ENCODE measurements at places on chromosomes 7 and 10. TPM values are rescaled to one million over a fixed set of nuclear protein-coding genes. Genes with fewer than 3 reads are reported as not detected.

TLX1 gene
- not detected for total RNA-seq

OR2A42 gene
- total RNA-seq = not detected

PDZD7 gene
- 1.2 TPM for total RNA-seq

CLDN4 gene
- total RNA-seq = 389 TPM

ANKRD30A gene
- total RNA-seq = not detected

NPY4R2 gene
- 1.3 TPM for total RNA-seq

DNA sequence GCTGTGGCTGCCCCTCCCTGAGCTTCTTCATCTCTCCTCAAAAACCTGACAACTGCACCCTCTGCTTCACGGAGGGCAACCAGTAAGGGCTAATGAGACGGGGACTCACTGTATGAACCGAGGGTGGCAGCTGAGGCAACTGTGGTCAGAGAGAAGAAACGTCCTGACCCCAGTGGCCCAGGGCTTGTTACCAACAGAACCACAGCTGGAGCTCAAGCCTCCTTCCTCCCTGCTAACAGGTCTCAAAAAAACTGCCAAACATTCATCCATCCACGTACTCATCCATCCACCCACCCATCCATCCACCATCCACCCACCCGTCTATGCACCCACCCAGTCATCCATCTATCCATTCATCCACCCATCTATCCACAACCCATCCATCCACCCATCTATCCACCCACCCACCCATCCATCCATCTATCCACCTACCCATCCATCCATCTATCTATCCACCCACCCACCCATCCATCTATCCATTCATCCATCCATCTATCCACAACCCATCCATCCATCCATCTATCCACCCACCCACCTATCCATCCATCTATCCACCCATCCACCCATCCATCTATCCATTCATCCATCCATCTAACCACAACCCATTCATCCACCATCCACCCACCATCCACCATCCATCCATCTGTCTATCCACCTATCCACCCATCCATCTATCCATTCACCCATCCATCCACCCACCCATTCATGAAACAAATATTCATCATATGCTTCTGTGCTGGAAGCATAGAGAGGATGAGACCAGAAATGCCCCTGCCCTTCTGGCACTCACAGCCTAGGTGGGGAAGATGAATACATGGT is 111.7 kb downstream of the PDGFA start:
- no peaks in the 10 kb centered on the region for H3K36me3 ChIP-seq
- peaks cover 43% of the 10 kb centered on the region for H3K27me3 ChIP-seq
- H3K27ac ChIP-seq = no peak overlapping the region
- no peak for DNase-seq

GRCh38 chr10:66837990-66838389 is 87.8 kb upstream of the LRRTM3 start:
- DNase-seq = no peak
- no peak overlapping the region for H3K27ac ChIP-seq
- no peak overlapping the region for H3K4me3 ChIP-seq
- H3K27me3 ChIP-seq = no peaks in the 10 kb centered on the region
- H3K4me1 ChIP-seq = no peaks in the 10 kb centered on the region

DNA sequence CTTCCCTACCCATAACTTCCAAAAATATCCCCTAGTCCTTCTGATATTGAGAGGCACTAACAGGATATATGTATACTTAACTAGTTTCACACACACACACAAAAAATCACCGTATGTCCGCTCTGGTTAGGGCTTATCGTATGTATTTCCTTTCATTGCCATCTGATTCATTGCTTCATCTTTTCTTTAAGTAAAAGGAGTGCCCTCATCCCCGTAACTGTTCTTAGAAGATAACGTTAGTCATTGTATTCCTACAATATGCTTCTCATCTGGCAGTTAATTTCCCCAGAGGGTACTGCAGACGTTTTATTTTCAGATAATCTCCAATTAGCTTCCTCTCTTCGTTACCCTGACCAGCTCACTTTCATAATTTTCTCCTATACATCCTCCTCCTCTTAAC is 37.3 kb downstream of the NRCAM start:
- H3K27me3 ChIP-seq = peaks cover 6% of the 10 kb centered on the region
- DNase-seq = no peak
- H3K4me3 ChIP-seq = no peak overlapping the region
- no peaks in the 10 kb centered on the region for H3K36me3 ChIP-seq
- H3K27ac ChIP-seq = no peak overlapping the region

DNA sequence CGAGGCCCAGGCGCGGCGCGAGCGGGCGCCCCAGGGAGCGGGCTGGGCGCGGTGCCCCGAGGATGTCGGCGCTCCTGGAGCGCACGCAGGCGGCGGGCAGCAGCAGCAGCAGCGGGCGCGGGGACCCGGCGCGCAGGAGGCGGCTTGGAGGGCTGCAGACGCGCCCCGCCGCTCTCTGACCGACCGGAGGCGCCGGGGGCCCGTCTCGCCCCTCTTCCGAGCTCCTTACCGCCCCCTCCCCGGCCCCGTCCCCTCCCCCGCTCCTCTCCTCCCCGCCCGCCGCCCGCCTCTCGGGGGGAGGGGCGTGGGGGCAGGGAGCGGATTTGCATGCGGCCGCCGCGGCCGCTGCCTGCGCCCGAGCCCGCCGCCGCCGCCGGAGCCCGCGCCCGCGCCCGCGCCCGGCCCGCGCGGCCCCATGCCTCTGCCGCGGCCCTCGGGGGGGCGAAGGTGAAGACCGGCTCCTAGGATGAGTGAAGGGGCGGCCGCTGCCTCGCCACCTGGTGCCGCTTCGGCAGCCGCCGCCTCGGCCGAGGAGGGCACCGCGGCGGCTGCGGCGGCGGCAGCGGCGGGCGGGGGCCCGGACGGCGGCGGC is at the start of gene NRG3:
TSS of gene NRG3 (plus strand) at position 320 of the 592 bp plus-strand sequence.
- H3K27me3 ChIP-seq = peaks cover 64% of the 10 kb centered on the region
- H3K27ac ChIP-seq = no peak within 1 kb of the TSS
- peaks cover 10% of the 10 kb centered on the region for H3K4me1 ChIP-seq
- H3K36me3 ChIP-seq = no peaks in the 10 kb centered on the region

DNA sequence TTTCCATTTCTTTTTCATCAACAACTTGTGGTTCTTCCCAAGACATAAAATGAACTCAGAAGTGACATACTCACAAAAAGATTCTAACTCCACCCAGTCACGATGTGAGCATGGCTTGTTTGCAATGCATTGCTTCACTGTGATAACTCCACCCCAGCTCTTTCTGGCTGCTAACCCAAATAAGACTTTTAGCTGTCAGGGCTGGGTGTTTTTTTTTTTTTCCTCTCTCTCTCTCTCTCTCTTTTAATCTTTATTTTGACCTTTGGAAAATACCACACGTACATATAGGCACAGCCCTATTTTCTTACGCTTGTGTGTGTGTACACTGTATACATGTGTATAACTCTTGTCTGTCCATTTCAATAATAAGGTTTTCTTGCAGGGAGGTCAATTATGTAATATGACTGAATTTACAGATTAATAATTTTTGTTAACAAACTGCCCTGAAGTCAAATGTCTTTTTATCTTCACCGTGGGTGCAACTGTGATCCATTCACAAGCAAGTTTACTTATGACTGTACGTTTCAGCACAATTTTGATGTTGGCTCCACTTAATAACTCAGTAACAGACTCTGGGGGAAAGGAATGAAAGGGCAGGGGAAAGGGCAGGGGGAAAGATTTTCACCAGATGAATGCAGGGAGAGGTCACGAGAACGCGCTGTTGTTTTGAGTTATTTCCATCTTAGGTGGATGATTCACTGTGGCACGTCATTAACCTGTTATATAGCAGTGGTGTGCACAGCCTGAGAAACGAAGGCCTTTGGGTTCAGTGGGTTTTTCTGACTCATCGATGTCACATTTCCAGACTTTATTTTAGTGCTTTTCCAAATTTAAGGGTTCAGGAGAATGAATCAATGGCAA is 49.1 kb downstream of the APBB1IP start:
- no peak for DNase-seq
- H3K27me3 ChIP-seq = no peaks in the 10 kb centered on the region
- H3K27ac ChIP-seq = peak overlapping the region; percentile 79
- H3K4me1 ChIP-seq = peaks cover 4% of the 10 kb centered on the region

- no peaks in the 10 kb centered on the region for H3K4me1 ChIP-seq
- H3K27ac ChIP-seq = no peak overlapping the region
- no peak for DNase-seq
These were observed 14.3 kb downstream of the GTPBP4 start for GRCh38 chr10:1002425-1003006.

DNA sequence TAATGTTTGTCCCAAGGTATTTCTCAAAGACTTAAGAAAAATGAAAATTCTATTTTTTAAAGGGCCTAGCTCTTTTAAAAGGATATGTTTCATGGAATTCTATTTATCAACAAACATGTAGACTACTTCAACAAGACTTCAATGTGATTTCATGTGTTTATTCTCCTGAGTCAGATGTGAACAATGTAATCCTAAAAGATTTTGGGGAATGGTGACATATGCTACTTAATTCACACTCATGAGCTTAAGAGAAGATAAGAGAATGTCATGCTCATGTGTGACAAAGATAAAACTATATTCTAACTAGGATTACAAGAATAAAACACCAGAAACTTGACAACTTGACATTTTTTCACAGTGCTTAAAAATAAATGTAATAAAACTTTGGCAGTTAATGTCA is 127.5 kb downstream of the TES start:
- no peaks in the 10 kb centered on the region for H3K27me3 ChIP-seq
- no peak overlapping the region for H3K27ac ChIP-seq
- H3K36me3 ChIP-seq = no peaks in the 10 kb centered on the region
- H3K4me3 ChIP-seq = no peak overlapping the region

DNA sequence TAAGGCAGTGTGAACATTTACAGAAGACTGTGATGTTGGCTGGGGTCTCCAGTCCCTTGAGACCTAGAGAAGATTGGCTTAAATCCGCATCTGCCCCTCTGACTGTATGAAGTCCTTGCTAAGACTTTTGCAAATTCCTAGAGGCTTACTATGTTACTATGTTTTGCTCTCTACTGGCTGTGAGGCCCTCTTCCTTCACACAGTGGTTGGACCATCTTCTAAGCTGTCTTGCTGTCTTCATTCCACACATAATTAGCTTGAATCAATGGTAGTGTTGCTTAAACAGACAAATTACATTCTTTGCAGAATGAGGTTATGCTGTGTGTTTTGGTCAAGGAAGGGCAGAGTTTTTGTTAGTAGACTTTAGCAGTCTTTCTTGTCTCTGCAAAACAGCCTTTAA is 658.0 kb downstream of the TYW1 start:
- no peaks in the 10 kb centered on the region for H3K4me1 ChIP-seq
- no peaks in the 10 kb centered on the region for H3K27me3 ChIP-seq
- no peaks in the 10 kb centered on the region for H3K36me3 ChIP-seq
- DNase-seq = no peak

DNA sequence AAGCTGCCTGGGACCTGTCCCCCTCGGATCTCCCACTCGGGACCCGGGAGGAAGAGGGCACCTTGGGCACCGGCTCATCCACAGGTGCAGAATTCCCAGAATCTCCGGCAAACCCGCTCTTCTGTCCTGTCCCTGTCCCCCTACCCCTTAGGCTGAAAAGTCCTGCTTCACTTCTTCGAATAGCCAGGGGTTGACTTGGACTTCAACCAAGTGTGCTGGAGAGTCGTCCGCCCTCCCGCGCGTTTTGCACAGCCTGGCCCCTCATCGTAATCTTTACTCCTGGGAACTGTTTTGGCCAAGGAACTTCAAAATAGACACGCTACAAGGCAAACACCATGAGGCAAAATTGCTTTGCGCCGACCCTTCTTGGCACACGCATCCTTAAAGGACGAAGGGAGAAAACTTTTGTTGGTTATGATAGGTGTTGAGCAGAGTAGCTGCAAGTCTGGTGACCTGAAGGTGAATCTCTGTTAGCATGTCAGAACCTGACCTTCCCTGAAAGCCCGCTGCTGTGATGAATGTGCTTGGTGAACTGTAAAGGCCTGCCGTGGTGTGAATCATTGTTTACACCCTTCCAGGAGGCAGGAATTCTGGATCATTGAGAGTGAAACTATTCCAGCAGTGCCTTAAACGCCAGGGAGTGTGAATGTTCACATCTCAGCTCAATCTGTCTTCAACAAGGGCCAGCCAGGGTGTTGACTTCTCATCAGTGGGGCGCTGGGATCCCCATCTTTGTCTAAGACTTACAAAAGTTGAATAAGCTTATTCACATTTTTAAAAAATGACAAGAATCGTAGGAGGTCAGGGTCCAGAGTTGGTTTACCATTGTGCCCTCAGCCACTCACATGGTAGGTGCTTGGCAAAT is 589 bp upstream of the RAPGEF5 start:
- no peak for DNase-seq
- H3K4me1 ChIP-seq = peaks cover 26% of the 10 kb centered on the region
- H3K27me3 ChIP-seq = peaks cover 10% of the 10 kb centered on the region
- H3K27ac ChIP-seq = peak overlapping the region; percentile 80

DNA sequence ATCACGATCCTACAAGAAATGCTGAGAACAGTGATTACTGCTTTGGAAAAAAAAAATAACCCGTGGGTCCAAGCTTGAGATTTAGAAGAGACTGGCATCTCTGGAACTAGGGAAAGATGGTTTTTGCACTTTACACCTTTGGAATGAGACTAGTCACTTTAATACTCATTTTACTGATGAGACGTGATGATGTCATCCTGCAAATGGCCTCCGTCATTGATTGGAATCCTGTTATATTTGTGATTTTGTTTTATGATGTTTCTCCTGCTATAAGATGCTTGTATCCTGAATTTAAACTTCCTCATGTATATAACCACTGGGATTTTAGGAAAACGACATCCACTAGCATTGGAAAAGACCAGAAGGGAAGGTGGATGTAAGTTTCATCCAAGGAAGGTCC is 361.3 kb upstream of the AOAH start:
- no peak for DNase-seq
- H3K4me1 ChIP-seq = peaks cover 4% of the 10 kb centered on the region
- no peaks in the 10 kb centered on the region for H3K27me3 ChIP-seq
- no peaks in the 10 kb centered on the region for H3K36me3 ChIP-seq

DNA sequence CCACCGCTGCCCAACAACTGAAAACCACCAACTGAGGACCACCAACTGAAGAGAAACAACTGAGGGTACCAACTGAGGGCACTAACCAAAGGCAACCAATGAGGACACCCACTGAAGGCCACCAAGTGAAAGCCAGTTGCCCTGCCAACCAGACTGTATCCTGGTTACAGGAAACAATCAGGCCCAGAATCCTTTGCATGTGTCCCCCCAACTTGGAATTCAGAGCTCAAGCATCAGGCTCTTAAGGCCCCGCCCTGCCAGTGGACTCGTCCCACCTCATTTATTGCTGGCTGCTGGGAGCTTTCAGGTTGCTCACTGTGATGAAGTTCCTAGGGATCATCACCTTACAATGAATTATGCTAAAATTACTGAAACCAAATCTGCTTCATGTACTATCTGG is 76.6 kb upstream of the ABI1 start:
- H3K27me3 ChIP-seq = no peaks in the 10 kb centered on the region
- no peaks in the 10 kb centered on the region for H3K4me1 ChIP-seq
- no peak overlapping the region for H3K27ac ChIP-seq

- H3K4me1 ChIP-seq = no peaks in the 10 kb centered on the region
- no peak overlapping the region for H3K4me3 ChIP-seq
- no peak overlapping the region for H3K27ac ChIP-seq
- no peak for DNase-seq
These were observed 39.9 kb downstream of the APBB1IP start for GRCh38 chr10:26478061-26478460.

DNA sequence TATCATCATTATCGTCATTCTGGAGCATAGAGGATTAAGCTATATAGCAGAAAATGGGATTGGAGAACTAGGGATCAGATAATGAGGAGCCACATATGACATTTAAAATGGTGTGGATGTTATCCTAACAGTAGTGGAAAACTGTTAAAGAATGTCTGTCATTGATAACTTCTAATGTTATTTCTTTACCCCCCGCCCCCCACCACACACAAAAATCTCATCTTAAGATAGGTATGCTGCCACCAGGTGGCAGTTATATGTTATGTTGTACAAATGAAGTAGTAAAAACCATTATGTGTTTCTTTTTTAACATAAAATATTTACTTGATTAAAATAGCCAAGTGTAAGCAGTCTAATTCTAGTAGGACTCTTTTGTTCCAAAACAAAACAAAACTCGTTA is 13.0 kb downstream of the AKAP9 start:
- no peaks in the 10 kb centered on the region for H3K36me3 ChIP-seq
- H3K4me1 ChIP-seq = peaks cover 2% of the 10 kb centered on the region
- DNase-seq = no peak
- no peak overlapping the region for H3K27ac ChIP-seq

All from suprapubic skin (tissue), 4 donors.